ENCODE measurements at places on chromosomes 1 and 21.
A peak's percentile ranks its signal among the peaks of the same experiment; 100 is the strongest.

DNA sequence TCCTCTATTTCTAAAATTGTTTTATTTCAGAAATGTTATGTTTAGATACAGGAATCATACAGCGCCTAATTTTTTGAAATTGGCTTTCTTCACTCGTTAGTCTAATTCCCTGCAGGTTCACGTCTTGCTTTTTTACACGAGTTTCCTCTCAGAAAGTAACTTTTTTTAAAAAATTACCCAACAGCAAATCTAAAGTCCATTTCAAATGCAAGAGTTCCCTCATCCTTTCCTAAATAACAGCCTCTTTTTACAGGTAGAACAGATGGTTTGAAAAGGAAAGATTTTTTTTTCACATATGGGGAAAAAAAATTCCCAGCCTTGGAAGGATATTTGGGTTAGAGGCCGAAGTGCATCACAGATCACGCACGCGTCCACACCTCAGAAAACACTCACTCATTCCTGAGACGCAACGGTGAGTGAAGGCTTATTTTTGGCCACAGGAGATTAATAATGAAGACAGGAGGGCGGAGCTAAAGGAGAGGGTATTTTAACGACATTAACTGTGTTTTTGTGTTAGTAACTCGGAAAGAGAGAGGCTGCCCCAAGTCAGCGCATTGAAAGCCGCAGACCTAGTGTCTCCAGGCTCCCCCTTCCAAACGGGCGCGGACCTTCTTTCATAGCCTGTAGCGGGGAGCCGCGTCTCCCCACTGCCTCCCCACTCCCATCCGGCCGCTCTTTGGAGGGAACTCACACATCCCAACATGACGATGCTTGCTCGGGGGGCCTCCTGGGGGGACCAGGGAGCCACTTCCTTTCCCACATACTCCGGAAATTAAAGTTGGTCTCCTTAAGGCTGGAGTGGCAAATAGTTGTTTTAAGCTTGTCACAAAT is 969 bp upstream of the RIPK4 start:
- DNase-seq = no peak

GRCh38 chr1:60969971-60970509 is 112.3 kb upstream of the NFIA start:
- DNase-seq = no peak

- peak; percentile 19 for DNase-seq
Measured at GRCh38 chr1:62810420-62811274, 26.7 kb downstream of the ATG4C start.

DNA sequence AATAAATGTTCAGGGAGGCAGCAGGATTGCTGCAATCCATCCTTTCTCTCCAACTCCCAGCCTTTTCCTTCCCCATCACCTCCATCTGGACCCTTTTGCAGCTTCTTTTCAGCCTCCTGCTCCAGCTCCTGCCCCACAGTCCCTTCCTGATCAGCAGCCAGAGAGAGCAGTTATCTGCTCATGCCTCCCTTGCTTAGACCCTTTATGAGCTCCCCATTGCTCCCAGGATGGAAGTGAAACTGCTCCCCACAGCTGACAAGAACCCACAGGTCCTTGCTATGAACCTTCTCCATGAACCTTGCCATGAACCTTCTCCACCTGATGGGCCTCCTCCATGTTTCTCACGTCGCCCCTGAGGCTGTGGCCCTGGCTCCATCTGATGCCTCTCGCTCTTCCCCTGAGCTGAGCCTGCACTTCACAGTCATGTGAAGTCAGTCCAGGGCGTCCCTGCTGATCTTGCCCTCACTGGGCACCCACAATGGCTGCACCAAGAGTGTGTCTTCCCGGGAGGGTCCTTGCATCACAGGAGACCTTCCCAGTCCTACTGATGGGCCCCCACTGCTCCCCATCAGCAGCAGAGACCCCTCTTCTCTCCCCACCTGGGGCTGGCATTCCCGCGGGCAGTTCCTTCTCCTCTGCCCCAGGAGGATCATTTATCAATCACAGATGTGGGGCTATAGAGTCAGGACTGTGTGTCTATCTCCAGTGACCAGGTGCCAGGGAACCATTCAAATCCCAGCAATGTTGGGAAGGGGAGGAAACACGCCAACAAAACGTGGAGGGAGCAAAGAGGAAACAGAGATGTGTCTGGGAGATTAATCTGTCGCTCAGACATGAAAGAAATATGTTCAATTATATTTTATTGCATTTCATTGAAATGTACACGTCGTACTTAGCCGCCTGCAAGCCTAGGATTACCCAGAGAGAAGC is 73.1 kb downstream of the MATN1 start:
- no peak for DNase-seq

GRCh38 chr1:54931275-54931840 is 44.4 kb upstream of the DHCR24 start:
- no peak for DNase-seq

DNA sequence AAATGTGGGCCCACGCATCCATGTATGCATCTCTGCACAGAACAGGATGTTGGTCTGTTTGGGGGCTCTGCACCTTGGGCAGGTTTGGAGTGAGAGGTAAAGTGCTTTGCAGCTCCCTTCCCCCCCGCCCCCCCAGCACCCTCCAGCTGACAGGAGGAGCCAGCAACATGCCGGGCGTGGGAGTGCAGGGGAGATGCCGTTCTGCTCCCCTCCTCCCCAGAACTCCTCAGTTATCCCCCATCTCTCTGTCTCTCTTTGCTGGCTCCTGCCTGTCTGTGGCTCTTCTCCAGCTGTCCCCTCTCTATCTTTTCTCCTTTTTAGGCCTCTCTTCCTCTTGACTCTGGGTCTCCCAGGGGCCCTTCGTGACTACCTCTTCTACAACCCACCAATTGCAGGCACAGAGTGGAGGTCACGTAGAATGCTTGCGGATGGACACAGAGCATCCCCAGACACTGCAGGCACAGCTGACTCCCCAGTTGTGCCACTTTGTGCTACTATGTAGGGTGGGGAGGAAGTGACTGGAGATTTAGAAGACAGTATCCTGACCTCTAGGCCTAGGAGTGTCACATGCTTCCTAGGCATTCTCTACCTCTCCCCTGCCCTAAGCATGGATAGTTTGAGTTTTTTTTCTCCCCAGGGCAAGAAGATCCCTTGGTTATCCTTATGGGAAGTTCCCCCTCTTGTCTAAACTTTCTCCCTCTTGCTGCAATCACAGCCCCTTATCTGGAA is 1.7 kb upstream of the RORC start:
- no peak for DNase-seq

- DNase-seq = no peak
Measured at GRCh38 chr1:153961421-153961820, 1.9 kb downstream of the SLC39A1 start.

GRCh38 chr1:180198196-180198595 is 31.9 kb upstream of the LHX4 start:
- no peak for DNase-seq
